ENCODE measurements at places on chromosomes 3 and 15. TPM values are rescaled to one million over a fixed set of nuclear protein-coding genes. Genes with fewer than 3 reads are reported as not detected.

- DNase-seq = peak; percentile 78
Measured at GRCh38 chr15:35545316-35545823, 595 bp downstream of the DPH6 start.

Gene ALDH1L1
- total RNA-seq = 8.8 TPM

Gene KY
- total RNA-seq = 7.2 TPM

Gene HDGFL3
- total RNA-seq = 11.7 TPM

DNA sequence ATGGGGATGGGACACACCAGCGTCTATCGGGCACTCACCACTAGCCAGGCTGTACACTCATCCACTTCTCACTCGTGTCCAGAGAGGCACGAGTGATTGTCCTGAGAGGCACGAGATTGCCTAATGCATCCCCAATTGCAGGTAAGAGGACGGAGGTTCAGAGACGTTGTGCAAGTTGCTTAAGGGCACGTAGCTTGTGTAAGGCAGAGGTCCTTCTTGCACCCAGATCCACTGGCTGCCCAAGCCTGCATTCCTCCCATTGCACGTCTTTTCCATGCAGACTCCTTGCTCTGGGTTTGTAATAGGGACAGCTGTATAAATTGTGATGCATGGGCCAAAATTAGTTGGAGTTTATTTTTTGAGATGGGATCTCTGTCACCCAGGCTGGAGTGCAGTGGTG, 264.3 kb downstream of the PLCL2 start:
- no peak for DNase-seq

- DNase-seq = no peak
Measured at GRCh38 chr15:62950462-62950931, 92.0 kb upstream of the TPM1 start.

Gene C3orf22
- not detected for total RNA-seq

- DNase-seq = no peak
Measured at GRCh38 chr15:66885281-66885915, 180.0 kb upstream of the SMAD3 start.

DNA sequence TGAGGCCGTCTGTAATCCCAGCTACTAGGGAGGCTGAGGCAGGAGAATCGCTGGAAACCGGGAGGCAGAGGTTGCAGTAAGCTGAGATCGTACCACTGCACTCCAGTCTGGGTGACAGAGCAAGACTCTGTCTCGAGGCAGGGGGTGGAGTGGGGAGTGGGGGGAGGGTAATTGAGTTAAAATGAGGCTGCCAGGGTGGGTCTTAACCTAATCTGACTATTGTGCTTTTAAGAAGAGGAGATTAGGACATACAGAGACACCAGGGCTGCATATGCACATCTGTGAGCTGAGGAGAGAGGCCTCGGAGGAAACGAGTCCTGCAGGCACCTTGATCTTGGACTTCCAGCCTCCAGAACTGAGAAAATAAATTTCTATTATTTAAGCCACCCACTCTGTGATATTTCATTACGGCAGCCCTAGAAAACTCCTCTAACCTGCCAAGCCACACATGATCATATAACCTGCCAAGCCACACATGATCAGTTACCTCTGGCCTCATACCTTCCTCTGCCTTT, 197.0 kb downstream of the THSD4 start:
- no peak for DNase-seq

DNA sequence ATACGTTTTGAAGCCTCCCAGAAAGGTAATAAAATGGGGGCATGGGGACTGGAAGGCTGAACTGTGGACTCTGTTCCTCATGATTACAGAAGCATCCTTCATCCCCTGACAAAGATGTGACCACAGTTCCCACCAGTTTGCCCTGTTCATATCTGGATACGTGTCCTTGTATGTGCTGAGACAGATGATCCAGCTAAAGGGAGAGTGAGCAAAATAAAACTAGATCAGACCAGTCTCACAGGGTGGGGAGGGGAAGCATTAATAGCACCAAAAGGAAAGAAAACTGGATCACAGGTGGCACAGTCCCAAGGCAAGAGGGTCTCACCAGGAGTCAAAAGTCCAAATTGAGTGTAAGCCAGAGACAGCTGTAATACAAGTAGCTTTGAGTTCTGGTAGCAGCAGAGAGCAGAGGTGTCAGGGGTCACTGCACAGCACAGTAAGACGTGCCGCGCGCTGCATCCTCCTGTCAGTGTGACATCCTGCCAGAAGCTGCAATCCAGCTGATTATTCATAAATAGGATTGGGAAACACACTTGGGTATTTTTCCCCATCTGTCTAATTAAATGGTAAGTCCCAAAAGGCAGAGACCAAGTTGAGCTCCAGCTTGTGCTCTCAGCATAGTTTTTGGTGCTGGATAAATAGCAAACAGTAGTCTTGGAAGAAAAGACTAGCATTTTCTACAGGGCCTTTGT, 560.0 kb upstream of the CFAP20DC start:
- DNase-seq = peak; percentile 47

- DNase-seq = peak; percentile 90
Measured at GRCh38 chr3:184399410-184399809, 19.6 kb downstream of the CHRD start.

DNA sequence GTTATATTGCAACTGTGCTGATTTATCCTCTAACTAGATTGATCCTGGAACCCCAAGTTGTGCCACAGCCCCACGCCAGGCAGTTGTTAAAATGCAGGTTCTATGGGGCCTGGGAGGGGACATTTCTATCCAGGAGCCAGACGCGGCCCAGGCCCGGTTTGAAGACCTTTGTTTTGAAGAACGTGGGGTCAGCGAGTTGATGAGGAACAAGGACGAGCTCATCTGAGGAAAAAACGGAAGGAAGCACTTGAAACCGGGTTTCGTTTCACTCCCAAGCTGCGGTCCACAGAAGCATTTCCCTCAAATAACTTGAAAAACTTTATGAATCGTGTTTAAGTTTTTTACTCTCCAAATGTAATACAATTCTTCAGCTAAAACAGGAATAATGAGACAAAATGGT, 76.4 kb downstream of the CHSY1 start:
- no peak for DNase-seq
